ENCODE measurements at places on chromosomes 4 and X. TPM values are rescaled to one million over a fixed set of nuclear protein-coding genes. Genes with fewer than 3 reads are reported as not detected.

The NAA11 gene
- total RNA-seq, result 0.97 TPM

The CSN1S1 gene
- not detected for total RNA-seq

DNA sequence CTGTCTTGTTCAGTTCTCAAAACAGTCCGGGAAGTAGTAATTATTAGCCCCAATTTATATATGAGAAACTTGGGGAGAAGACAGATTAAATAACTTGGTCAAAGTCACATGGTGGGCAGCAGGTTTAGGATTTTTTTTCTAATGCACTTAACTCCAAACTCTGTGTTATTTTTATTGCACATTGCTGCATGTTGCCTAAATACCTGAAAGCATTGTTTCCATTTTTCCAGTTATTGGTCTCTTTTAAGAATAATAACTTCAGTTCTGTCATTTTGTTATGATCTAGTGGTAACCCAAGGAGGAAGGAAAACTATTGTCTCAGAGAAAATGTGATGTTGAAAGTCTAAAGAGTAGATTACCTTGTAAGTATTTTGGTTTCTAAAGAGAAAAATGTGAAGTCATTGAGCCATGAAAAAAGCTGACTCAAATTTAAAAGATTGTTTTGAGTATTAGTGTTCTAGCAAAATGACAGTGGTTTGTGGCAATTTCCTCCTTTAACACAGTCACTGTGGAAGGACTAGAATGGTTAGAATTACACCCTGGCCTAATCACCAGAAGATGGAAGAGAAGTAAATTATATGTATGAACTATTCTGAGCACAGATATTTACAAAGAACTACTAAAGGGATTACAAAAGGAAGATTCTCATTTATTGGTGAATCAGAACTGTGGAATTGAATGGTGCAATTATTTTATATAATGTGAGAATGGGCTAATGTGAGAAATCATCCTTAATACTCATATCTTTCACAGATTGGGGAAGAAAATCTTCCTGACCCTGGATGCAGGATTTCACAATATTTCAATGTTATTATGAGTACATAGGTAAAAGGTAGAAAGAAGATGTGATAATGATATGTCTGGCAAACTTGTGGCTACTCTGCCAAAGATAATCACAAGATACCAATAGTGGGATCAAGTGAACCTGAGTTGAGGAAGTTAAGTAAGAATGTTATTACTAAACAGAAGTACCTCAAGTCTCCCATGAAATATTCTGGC is 21.7 kb upstream of the CXCL8 start:
- DNase-seq, result no peak

GRCh38 chr4:123943976-123944375 is 547.4 kb downstream of the SPRY1 start:
- DNase-seq, result no peak

DNA sequence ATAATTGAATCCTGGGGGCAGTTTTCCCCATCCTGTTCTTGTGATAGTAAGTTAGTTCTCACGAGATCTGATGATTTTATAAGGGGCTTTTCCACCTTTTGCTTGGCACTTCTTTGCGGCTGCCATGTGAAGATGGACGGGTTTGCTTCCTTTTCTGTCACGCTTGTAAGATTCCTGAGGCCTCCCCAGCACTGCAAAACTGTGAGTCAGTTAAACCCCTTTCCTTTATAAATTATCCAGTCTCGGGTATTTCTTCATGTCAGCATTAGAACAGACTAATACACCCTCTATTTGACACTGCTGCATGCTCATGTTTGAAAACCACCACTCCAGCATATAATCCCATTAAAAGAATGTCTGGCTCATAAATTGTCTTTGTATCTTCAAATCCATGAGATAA is 264.4 kb upstream of the ITM2A start:
- no peak for DNase-seq

DNA sequence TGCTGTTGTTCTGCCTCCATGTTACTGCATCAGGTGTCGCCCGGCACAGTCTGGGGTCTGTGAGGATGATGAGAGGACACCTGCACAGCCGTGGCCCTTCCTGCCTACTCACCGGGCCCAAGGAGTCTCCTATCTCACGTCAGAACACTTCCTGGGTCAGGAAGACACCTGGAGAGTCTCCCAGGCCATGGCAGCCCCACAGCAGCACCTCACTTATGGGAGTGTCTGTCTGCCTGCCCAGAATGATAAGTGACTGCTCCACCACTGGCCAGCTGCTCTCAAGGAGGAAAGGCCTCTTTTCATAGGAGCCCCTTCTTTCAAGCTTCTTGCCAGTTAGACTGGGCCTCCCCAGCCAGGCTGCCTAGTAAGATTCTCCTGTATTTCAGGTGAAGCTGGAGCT is 56.1 kb downstream of the NELFA start:
- DNase-seq, result no peak

DNA sequence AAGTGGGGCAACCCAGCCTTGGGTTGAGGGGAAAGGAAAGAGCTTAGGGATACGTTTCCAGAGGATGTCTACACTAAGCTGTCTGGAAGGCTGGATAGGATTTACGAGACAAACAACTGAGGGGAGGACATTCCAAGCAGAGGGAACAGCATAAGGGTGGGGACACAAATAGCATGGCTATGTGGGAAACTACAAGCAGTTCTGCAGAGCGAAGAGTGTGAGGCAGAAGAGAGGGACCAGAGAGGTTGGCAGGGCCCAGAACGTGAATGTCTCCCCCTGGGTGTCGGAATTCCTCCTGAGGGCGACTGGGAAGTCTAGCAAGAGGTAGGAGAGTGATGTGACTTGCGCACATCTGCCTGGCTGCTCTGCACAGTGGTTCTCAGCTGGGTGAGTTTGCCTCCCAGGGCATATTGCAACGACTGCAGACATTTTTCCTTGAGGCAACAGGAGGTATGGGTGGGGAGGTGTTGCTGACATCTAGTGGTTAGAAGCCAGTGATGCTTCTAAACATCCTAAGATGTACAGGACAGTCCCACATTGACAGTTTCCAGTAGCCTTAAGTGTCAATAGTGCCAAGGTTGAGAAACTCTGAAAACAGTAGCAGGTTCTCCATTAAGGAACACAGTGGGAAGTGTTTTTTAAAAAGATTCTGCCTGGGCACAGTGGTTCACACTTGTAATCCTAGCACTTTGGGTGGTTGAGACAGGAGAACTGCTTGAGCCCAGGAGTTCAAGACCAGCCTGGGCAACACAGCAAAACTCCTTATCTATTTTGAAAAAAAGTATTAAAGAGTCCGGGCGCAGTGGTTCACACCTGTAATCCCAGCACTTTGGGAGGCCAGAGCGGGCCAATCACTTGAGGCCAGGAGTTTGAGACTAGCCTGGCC is 9.2 kb downstream of the NDUFA1 start:
- peak; percentile 69 for DNase-seq

GRCh38 chr4:105155426-105155825 is 8.8 kb downstream of the TET2 start:
- no peak for DNase-seq

Data from fibroblast of villous mesenchyme (primary cell).